Adipocyte (in vitro differentiated cells): ENCODE measurements at places on chromosomes 7 and 10.

DNA sequence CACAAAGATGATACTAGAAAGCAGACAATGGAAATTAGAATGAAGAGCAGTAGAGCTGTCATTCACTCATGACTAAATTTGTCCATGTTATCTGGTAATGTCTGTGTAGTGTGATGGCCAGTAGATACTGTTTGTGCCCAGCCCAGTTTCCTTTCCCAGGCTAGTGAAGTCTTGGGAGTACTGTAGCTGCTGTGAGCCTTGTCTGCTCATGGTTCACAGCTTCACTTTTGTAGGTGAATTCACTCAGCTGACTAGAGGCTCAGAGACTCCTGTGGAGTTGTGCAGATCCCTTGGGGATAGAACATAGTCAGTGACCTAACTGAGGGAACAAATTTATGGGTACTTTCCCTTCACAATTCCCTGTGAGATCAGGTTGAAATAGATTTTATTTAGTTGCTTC is 572.5 kb downstream of the ARL4A start:
- DNase-seq = no peak

DNA sequence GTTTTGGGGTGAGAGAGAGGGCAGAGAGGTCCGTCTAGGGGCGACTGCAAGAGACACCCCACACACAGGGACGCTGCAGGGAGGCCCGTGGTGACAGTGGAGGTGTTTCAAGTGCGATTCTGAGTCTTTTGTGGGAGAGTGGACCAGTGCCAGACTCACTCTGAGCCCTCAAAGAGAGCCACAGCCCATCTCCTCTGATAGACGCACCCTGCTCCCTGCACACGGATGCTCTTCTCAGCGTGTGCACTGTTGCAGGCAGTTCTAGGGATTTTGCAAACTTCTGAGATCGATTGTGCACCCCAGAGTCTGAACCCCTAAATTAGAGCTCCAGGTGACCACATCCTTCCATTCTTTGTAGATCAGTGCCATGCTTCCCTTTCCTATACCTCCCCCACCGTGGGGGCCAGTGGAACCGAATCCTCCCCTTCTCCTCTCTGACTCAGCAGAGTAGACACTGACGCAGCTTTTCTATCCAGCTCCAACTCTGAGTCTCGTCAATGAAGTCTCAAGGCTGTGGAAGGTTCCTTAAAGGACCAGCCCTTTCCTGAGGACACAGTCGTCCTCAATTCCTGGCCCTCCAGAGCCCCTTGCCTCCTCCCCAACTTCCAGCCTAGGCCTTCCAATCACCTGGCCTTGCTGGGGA is 83.8 kb downstream of the TMEM130 start:
- DNase-seq = no peak

DNA sequence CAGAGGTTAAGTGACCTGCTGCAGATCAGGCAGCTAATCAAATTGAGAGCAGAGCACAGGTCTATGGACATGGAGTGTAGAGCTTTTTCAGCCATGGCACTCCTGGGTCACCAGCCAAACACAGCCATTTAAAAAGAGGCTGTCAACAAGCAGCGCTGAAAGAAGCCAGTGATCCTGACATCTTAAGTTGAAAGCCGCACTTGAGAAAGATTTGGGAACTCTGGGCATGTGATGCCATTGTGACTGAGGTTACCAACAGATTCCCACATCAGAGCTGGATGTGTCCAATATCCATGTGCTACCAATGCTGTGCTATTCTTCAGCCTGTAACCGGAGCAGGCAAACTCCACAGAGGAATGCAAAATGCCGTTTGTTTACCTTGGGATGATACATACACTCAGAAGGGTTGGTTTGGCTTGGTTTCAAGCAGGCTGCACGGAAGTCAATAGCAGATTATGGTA is 56.2 kb upstream of the ABLIM1 start:
- DNase-seq = peak; percentile 92

- DNase-seq = no peak
Observed at GRCh38 chr7:50684713-50685075, 98.0 kb downstream of the GRB10 start.

DNA sequence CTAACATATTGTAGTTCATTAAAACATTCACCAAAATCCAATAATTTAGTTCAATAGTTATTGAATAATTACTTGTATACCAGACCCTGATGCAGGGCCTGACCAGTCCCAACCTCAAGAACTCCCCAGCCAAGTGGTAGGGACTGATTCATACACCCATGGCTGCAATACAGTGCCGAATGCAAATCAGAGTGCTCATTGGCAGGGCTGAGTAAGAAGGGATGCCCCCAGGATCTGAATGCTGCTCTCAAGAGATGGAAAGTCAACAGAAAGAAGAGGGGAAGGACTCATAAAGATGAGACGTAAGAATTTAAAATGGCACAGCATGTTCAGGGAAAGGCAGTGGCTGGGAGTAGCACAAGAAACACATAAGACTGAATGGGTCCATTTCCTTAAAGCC is 29.9 kb downstream of the ZNF438 start:
- no peak for DNase-seq

GRCh38 chr7:124462249-124462648 is 303.3 kb downstream of the GPR37 start:
- DNase-seq = no peak

GRCh38 chr7:51141451-51142003 is 175.1 kb downstream of the COBL start:
- DNase-seq = peak; percentile 84

GRCh38 chr7:93972029-93972725 is 32.0 kb downstream of the BET1 start:
- DNase-seq = no peak

GRCh38 chr7:129959471-129960203 is 6.9 kb upstream of the UBE2H start:
- no peak for DNase-seq

GRCh38 chr7:117005449-117005848 is 52.1 kb downstream of the ST7 start:
- peak; percentile 52 for DNase-seq

GRCh38 chr7:15099074-15099473 is 196.5 kb upstream of the DGKB start:
- no peak for DNase-seq

GRCh38 chr10:11875494-11876281 is 52.5 kb downstream of the PROSER2 start:
- DNase-seq = peak; percentile 77

- DNase-seq = no peak
Observed at GRCh38 chr10:97385565-97385964, 15.6 kb downstream of the RRP12 start.

DNA sequence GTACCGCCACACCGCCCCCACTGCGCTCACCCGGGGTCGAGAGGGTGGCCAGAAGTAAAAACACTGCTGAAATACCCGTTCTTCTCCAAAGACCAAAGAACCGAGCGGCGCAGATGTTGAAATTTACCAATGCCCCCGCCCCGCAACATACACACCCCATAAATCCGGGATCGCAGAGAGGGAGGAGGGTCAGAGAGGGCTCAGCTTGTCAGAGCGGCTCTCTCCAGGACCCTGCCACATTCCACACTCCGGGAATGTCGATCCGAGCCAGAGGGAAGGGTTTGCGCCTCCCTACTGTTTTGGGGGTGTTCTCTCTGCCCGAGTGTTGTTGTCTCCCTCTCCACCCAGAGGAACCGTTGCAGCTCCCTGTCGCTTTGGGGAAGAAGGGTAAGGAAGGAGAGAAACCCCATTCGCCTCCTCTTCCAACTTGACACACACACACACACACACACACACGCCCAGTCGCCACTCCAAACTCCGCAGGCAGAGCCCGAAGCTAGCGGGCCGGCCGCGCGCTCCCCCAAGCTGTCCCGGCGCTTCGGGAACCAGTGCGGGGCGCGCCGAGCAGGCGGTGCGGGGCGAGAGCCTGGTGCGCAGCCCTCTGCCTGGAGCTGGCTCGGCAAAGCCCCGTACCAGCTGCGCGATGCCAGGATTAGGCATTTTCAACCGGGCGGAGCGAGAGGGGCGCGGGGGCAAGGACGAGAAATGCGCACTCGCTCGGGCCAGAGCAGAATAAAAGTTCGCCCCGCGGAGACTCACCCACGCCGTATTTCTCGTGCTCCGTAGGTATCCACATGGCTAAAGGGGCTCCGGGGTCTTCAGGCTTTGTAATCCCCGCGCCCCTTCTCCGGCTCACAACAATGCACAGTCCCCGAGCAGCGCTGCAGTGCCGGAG is 609 bp downstream of the DOCK4 start:
- DNase-seq = peak; percentile 82

DNA sequence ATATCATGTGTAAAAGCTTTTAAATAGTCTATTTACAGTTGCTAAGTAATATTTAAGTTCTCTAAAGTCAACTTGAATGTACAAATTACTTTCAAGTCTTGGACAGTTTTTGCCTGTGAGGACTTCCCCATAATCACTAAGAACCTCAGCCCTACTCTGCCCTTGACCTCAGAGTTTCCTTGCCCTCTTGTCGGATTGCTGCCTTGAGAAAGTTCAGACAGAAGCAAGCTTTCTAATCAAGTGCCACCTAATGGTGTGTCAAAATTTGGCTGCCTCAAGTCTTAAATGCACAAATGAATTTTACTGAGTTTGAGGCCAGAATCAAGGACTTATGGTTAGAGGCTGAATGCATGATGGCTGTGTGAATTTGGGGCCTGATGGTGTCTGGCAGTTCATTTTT is 88.3 kb upstream of the KAT6B start:
- DNase-seq = no peak

- DNase-seq = peak; percentile 89
Observed at GRCh38 chr7:117124591-117125220, 171.4 kb downstream of the ST7 start.

DNA sequence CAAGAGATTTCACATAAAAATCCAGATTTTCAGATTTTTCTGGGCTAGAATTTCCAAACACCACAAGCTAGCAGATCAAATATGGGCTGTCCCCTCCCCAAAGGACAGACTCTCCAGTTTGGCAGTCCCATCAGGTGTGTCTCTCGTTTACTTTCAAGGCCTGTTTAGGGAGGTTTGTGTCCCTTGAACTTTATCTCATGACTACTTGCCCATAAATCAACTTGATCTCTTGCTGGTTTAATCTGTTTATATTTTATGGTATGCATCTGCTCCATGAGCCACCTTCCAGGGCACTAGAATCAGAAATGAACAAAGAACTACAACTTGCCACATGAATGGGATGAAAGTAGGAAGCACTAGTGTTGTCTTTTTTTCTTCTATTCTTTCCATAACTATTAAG is 5.2 kb downstream of the ZDHHC6 start:
- no peak for DNase-seq

GRCh38 chr7:18700147-18700546 is 204.6 kb downstream of the HDAC9 start:
- DNase-seq = no peak
